Cardiac muscle cell (in vitro differentiated cells and primary cell): ENCODE measurements at places on chromosomes 11 and 22. TPM values are rescaled to one million over a fixed set of nuclear protein-coding genes. Genes with fewer than 3 reads are reported as not detected.

EXPH5 gene
- total RNA-seq, result 5.6 and 7.7 TPM in 2 replicates

ANO1 gene
- total RNA-seq, result 0.86 and 1.2 TPM in 2 replicates

CAVIN3 gene
- 54.5 and 71.8 TPM in 2 replicates for total RNA-seq

SPDYC gene
- 0.24 TPM in 1 of 2 replicates, not detected in the other for total RNA-seq

NTM gene
- 0.32 and 1.1 TPM in 2 replicates for total RNA-seq

FDXACB1 gene
- total RNA-seq, result 2.9 and 3.3 TPM in 2 replicates

CNIH2 gene
- 2.1 and 2.7 TPM in 2 replicates for total RNA-seq

PRAME gene
- not detected in 2 replicates for total RNA-seq

COA4 gene
- 113 and 147 TPM in 2 replicates for total RNA-seq

P2RY6 gene
- 0.07 and 0.39 TPM in 2 replicates for total RNA-seq

PATZ1 gene
- total RNA-seq, result 29.6 and 46.4 TPM in 2 replicates

NCAM1 gene
- total RNA-seq, result 113 and 203 TPM in 2 replicates
